Daoy (cell line): ENCODE measurements at places on chromosomes 5 and 9. TPM values are rescaled to one million over a fixed set of nuclear protein-coding genes. Genes with fewer than 3 reads are reported as not detected.

Gene SEMA6A
- 0.34 and 4.9 TPM in 2 replicates for total RNA-seq

Gene THBS4
- 3.2 and 6.5 TPM in 2 replicates for total RNA-seq

Gene CACNA1B
- 0.23 TPM in 1 of 2 replicates, not detected in the other for total RNA-seq

Gene PGM5
- total RNA-seq: 0.57 TPM in 1 of 2 replicates, not detected in the other

DNA sequence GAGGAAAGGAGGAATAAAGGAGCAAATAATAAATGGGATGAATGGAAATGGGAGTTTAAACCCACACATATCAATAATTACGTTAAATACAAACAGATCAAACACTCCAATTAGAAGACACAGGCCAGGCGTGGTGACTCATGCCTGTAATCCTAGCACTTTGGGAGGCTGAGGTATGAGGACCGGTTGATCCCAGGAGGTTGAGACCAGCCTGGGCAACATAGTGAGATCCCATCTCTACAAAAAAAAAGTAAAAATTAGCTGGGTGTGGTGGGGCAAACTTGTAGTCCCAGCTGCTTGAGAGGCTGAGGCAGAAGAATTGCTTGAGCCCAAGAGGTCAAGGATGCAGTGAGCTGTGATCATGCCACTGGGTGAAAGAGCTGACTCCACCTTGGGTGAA is 3.7 kb downstream of the BAAT start:
- no peak for DNase-seq

DNA sequence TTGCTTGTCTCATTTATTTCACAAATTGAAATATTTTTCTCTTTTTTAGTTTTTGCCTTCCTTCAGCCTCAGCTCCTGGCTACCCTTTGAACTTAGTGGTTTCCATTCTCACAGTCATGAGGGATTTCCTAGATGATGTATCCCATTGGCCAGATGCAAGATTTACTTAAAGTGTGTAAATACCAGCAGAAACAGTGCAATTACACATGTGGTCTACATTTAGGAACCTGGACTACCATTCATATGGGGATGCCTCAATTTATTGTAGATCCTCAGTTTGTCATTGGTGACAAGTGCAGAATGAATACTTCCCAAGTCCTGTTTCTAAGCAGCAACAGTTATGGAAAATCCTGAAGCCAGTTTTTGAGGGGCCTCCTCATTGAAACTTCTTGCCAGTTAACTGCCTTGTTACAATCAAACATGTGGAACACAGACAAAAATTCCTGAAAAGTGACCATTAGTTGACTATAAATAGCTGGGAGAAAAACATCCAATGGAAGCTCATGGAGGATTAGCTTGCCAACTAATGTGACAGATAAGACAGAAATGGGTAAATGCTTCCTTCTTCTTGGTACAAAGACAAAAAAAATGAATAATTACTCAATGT is 113.6 kb upstream of the FER start:
- DNase-seq: no peak
